Esophagus squamous epithelium (tissue), 5 donors: ENCODE measurements at places on chromosomes 2 and 18.

DNA sequence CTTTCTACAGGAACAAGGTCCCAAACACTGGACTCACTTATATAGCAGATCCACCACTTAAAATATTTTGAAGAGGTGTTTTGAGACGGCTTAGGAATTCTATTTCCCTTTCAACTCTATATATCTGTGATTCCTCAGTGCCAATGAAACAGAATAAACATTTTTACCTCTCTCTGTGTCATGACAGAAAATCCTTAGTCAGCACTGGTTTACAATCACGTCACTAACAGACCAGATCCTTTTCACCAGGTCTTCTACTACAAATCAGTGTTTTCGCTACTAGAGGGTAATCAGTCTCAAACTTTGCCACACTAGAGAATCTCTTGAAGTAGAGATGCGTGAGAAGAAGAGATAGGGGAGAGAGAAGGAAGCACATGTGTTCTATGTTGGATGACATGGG is 325.6 kb downstream of the SS18 start:
- no peak for DNase-seq

GRCh38 chr2:143071185-143071876 is 57.9 kb upstream of the ARHGAP15 start:
- DNase-seq, result no peak

DNA sequence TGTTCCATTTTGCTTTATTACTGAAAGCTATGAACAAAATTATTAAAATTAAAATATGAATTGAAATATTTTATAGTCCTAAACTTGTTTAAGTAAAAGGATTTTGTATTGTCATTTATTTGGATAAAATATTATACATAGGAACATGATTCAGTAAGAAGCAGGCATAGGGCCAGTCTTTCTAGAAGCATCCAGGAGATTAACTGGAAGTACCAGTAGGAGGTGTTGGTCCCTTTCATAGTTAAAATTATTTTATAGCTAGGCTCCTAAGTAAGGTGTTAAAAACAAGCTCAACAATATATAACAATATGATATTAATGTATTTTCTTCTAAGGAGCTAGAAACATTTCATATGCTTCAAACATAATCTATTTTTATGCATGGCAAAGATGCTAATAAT is 43.7 kb downstream of the FIGN start:
- DNase-seq, result no peak

GRCh38 chr2:3115301-3116042 is 262.1 kb downstream of the EIPR1 start:
- no peak for DNase-seq

DNA sequence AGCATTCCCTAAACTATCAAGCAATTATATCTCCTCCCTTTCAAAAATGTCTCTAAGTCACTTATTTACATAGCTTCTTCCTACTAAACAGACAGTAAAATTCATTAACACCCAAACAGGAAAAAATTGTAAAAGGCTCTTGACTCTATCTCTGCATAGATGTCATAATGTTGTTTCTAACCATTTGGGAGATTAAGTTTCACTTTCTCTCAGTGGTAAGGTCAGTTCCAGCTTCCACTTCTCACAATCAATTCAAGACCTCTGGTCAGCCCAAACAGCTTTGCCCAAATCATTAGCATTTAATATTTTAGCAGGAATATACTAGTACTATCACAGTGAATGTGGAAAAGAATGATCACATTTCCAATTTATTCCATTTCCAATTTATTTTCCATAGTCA is 374.3 kb upstream of the MC4R start:
- DNase-seq, result no peak

GRCh38 chr2:190468814-190469569 is 60.8 kb downstream of the MFSD6 start:
- DNase-seq, result no peak

DNA sequence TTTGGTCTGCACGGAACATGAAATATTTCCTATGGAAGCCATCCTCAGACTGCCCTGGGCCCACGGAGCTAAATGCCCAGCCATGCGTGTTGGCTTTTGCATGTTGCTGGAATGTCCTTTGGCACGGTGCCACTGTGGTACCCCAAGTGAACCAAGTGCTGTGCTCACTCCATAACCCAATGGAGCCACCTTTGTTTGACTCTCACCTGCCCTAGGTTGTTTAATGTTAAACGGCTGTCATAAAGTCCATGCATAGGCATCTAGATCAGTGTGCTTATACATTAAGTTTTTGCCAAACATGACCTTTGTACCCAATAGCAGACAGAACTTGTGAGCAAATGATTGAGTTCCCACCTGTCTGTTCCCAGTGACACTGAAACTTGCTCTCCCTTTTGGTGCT is 59.9 kb upstream of the TMEM87B start:
- no peak for DNase-seq

GRCh38 chr18:30121397-30121796 is 921.1 kb downstream of the DSC3 start:
- DNase-seq, result no peak

GRCh38 chr18:56473400-56474024 is 164.9 kb downstream of the TXNL1 start:
- DNase-seq, result no peak

DNA sequence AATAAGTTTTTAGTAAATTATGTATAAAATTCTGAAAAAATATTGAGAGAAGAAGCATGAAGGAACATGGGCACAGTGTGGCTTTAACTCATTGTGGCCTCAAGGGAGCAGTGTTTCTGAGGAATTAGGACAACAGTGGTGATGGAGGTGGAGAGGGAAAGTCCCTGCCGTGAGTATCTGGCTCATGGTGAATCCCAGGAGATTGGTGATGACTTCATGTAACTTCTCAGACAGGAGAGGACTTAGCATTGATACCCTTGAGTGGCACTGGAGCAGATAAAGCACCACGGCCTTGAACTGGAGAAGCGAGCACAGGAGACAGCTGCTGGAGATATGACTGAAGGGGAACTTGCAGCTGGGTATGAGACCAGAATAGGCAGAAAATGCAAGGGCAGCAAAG is 35.0 kb upstream of the LRP1B start:
- no peak for DNase-seq

DNA sequence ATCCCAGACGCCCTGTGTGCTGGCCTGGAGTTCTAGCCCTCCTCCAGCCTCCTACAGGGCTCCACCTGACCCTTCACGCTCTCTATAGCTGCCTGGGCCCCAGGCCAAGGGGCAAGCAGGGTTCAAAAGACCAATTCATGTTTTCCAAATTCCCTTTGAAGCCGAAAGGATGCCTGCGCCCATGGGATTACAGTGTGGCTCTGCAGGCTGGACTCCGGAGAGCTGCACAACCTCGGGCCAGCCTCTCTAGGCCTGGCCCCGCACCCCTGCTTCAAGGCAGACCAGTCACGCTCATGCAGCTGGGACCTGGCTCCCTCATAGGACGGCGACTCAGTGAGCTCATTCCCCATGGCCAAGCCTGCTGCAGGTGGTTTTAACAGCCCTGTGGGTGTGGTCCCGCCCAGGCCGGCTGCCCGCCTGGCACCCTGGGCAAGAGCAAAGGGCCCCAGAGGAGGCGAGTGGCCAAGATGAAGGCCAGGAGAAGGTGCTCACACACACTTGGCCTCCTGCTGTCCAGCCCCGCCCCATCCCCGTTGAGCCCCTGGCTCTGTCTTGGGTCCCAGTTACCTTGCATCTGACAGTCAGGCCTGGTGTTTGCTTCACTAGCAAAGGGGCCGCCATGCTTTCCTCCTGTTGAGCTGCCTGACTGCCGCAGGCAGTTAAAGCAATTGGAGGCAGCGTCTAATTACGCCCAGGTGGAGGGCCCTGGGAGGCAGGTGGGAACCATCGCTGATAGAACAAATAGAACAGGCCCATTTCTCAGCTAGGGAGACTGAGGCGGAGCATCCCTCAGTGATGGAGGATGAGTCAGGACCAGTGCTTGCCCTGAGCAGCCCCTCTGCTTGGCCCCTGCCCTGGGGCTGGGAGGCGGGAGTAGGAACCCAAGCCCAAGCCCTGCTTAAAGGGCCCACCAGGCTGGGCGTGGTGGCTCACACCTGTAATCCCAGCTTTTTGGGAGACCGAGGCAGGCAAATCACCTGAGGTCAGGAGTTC is 56.9 kb downstream of the SMAD7 start:
- DNase-seq, result no peak

DNA sequence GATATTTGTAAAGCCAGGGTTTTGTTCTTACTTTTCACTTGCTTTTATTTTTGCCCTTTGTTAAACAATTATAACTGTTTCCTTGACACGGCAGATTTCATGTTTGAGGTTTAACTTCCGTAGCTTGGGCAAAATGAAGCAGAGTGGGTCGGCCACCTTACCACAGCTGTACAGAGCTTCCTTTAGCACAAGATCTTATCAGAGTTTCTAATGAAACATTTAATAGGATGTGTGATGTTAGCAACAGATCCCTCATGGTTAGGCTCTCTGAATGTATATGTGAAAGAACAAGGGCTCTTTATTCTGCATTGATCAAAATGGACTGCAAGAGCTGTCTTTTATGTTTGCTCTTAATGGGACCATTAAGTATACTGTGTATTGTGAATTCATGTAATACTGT is 22.3 kb downstream of the RNF125 start:
- DNase-seq, result no peak

GRCh38 chr2:138177693-138178092 is 213.4 kb downstream of the HNMT start:
- no peak for DNase-seq

- no peak for DNase-seq
These were observed 362.6 kb upstream of the SMIM21 start for GRCh38 chr18:75790111-75790510.

DNA sequence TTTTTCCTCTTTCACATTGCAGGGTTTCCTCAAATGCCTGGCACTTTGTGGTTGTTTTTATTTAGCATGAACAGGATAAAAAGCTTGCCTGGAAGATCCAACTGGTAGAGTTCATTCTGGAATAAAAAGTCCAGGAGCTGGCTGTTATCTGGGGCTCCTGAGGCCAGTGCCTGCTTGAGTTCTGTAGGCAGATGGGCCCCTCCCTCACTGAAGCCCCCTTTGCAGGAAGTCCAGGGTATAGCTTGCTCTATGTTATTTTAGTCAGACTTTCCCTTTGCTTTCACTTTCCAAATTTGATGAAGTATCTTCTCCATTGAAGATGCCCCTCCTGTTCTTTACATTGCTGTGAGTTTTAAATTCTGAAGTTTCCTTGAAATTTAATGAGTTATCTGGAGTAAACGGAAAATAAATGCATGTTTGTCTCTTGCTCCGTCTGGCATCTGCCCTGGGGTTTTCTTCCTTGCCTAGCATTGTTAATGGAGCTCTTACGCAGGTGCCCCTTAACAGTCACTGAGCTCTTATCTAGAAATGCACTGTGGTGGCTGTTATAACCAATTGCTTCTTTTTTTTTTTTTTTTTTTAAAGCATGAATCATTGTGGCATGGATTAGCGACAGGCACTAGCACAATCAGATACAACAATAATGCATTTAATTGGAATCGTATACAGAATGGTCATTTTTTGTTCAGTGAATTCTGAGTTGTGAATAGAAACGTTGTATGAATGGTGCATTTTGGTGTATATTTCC is 27.0 kb upstream of the LPIN1 start:
- no peak for DNase-seq

DNA sequence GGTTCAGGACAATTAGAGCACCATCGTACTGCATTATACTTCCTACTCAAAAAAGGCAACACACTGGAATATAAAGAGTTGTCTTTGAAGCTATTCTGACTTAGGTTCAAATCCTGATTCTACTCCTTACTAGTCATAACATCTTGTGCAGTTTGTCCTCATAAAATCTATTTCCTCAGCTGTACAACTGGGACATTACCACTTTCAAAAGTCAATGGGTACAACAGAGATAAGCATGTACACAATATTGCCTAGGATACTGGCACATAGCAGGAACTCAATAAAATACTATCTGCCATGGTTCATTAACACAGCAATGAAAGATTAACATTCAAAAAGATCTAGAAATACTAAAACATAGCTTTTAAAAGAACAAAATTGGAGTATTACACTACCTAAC is 11.3 kb downstream of the SOS1 start:
- DNase-seq, result no peak

DNA sequence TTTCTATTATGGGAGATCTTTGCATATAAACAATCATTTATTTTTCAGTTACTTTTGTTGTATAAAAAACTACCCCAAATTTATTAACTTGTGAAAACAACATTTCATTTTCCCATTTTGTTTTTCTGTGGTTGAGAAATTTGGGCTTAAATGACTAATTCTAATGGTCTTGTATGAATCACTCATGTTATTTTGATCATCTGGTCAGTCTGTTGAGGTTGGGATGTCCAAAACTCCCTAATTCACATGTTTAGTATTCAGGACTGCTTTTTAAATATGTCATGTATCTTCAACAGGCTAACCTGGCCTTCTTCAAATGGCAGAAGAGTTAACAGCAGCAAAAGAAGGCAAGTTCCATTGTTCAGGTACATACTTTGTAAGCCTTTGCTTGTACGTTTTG is 788.1 kb downstream of the TRIB2 start:
- DNase-seq, result no peak

GRCh38 chr2:74253971-74254310 is 55.5 kb downstream of the MTHFD2 start:
- DNase-seq, result no peak
